Calu3 (cell line): ENCODE measurements at places on chromosomes 12 and 14.

- no peak for DNase-seq
Measured at GRCh38 chr12:93943780-93944179, 204.6 kb upstream of the PLXNC1 start.

DNA sequence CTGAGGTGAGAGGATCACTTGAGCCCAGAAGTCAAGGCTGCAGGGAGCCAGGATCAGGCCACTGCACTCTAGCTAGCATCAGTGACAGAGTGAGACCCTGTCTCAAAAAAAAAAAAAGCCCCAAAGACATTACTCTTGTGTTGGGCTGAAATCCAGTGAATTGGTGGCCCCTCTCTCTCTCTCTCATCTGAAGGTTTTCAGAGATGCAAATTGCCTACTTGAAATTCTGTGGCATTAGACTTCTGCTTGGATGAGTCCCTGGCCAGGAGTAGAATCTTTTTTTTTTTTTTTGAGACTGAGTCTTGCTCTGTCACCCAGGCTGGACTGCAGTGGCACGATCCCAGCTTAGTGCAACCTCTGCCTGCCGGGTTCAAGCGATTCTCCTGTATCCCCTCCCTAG, 112.0 kb upstream of the ATF7IP start:
- DNase-seq: no peak

- DNase-seq: no peak
Measured at GRCh38 chr14:45258805-45259204, 5.8 kb upstream of the MIS18BP1 start.

DNA sequence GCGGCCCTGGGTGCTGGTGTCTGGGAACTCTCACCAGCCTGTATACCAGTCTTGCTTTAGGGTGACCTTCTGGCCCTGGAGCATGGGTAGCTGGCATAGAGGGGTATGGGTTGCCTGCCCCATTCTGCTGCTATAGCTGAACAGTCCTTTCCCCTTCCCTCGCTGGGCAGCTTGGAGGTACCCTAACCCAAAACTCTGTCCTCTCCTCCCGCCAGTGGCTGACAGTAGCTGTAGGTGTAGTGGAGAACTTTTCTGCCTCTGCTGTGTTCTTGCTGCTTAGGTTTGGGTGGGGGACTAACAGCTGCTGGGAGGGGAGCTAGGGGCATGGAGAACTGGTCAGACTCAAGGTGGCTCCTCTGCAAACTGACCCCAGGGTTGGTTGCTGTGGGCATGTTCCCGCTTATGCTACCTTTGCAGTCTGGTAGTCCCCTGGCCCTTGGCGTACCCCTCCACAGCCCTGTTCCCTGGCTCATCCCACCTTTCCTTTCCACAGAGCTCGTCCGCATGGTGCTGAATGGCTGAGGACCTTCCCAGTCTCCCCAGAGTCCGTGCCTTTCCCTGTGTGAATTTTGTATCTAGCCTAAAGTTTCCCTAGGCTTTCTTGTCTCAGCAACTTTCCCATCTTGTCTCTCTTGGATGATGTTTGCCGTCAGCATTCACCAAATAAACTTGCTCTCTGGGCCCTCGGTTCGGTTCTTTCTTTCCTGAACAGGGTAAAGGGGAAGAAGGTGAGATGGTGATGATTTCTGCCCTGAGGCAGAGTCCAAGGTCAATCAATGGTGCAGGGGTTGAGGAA, 2.9 kb downstream of the MYL6 start:
- DNase-seq: no peak

DNA sequence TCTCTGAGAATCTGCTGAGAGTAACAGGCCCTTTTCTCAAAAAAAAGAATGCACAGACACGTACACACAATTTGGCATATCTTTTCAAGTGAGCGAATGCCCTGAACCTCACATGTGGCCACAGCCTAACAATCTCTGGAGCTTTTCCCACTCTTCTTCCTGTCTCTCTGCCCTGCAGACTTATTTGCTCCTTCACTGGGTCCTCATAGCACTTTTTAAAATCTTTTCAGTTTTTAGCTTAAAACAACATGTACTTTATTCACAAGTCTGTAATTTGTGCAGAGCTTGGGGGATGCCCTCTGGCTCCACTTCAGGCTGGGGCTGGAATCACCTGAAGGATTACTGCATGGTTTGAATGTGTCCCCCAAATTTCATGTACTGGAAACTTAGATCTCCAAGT, 9.0 kb downstream of the MAP1LC3B2 start:
- no peak for DNase-seq

GRCh38 chr12:92488735-92489134, 214.1 kb upstream of the PLEKHG7 start:
- DNase-seq: no peak

DNA sequence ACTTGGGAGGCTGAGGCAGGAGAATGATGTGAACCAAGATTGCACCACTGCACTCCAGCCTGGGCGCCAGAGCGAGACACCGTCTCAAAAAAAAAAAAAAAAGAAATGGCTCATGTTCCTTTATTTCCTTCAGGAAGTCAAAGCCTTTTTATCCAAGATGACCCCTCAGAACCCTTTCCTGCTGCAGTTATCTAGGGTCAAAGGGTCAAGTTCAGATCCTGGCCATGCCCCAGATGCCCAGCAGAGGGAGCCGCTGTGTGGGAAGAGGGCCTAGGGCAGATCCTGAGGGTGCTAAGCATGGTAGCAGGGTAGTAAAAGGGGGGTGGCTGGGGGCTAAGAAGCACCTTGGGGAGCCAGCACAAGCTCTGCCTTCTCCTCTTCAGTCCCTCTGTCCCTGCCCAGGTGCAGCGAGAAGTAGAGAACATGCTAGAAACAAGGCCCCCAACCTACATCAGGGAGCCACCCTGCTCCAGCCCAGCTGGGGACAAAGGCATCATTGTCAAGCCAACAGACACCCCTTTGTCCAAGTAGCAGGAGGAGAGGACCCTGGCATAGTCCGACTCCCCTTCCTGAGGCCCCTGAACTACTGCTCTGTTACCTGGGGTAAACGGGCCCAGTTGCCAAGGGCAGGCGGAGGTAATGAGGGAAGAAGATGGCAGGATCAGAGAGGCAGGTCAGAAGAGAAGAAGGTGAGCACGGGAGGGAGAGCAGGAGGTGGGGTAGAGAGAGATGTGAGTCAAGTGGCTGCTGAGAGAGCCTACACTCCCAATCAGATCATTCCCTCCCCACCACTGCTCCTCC, 6.5 kb downstream of the NFE2 start:
- peak; percentile 77 for DNase-seq

DNA sequence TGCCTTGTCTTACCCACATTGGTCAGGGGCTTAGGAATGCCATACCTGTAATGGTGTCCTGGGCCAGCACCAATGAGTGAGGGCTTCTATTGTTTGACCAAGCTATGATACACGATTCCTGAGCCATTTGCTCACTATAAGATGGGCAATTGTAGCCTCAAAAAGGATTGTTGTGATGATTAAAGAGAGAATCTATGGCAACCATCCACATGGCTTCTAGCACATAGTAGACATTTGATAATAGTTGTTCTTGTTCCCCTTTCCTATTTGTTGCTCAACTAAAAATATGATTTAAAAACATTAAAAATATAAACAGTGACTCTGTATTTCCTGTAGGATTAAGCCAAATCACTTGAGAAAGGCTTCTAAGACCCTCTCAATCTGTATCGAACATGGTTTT, 366.1 kb downstream of the PCNX1 start:
- no peak for DNase-seq

DNA sequence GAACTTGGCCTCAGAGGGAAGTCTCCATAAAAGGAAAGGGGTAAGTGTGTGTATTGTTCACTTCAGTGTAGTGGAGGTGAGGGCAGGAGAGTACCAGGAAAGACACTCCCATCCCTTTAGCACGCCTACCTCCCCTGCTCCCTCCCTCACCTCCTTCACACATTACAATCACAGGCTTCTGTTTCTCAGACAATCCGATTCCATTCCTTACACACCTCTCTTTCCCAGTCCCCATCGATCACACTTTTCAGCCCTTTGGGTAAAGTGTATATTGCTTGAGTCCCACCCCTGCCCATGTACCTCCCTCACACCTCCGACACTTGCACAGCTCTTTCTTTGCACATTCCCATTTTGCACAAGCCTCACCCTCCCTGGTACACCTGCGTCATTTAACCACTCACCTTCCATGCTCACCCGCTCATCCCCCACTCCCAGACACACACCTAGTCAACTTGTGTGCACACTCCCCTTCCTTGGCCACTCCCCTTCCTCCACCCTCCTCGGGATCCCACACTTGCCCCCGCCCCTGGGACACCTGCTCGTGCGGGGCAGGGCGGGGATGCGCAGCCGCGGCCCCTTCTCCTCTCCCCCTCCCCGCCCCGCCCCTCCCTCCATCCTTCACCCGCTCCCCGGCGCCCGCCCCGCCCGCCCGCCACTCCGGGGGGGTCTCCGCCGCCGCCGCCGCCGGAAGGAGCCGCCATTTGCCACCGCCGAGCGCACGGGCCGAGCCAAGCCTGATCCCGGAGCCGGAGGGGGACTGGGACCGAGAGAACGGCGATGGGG, at the start of gene MARCHF9:
MARCHF9 (plus strand) TSS at position 693 of the 783 bp plus-strand sequence. CDS start 426 bp downstream, outside the sequence.
- DNase-seq: peak; percentile 93

DNA sequence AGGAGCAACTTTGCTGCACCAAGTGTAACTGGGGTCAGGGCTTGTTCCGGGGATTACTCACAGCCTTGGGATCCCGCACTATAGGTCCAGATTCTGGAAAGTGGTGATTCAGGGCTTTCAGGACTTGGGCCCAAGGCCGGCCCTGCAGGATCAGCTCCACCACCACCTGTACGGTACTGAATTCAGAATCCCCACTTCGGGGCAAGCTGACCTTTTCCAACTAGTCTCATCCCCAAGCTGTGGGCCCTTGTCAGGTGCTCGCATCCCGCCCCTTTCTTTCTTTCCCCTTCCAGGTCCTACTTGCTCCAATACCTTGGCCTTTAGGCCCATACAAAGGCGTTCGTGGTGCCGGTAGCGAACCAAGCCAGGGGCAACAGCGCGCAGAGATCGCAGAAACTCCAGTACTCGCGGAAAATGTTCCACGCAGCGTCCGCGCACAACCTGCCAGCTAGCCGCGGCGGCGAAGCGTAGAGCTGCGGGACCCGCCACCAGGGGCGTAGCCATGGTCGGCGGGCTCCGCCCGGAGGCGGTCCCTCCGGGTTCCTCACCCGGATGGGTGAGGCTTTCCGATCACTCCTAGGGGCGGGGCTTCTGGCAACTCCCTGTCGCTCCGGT, 487 bp downstream of the TINF2 start:
- peak; percentile 95 for DNase-seq

DNA sequence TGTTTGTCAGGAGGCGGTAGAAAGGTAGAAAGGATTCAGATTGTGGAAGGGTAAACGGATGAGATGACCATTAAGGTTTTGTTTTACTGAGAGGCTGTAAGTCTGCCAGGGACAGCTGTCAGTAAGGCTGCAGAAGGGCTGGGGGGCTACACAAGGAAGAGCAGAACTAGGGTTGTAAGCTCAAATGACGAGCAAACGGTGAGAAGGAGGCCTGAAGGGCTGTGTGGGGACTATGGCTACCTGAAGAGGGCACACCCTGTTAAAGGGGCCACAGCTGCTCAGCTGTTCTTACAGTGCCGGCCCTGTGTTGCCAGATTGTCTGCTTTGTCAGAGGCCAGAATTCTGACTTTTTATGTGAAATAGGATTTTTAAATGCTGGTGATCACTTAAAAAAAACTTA, 19.1 kb downstream of the VASH1 start:
- no peak for DNase-seq

- no peak for DNase-seq
Measured at GRCh38 chr12:8852119-8852518, 29.7 kb downstream of the A2ML1 start.

DNA sequence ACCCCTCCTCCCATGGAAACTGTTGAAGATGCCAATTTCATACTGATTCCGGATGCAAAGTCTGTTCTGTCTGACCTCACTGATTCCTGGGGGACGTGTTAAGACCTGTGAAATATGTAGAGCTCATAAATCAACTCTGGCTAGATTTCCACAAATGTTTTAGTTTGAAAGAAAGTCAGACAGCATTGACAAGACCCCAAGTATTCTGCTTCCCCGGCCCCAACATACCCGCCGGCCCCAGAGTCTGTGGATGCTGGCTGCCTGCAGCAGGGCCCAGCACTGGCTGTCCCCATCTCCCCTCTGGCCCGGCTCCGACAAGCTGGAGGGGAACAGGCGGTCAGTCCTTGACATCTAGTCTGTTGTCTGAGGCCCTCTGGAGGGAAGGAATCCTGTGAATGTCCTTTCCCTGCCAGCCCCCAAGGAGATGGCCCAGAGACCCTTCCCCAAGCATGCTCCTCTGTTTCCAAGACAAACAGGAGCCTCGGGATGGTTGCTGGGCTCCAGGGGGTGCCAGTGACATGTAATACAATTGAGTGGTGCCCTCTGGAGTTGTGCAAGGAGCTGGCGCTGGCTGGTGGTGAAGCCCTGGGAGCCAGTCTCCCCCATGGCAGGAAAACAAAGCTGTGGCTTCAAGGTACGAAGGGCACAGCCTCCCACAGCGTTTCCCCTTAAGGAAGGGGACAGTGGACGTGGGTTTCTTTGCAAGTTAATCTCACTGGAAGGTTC, 22.3 kb downstream of the FBLN5 start:
- no peak for DNase-seq

GRCh38 chr12:254039-254438, 8.6 kb downstream of the SLC6A13 start:
- no peak for DNase-seq

DNA sequence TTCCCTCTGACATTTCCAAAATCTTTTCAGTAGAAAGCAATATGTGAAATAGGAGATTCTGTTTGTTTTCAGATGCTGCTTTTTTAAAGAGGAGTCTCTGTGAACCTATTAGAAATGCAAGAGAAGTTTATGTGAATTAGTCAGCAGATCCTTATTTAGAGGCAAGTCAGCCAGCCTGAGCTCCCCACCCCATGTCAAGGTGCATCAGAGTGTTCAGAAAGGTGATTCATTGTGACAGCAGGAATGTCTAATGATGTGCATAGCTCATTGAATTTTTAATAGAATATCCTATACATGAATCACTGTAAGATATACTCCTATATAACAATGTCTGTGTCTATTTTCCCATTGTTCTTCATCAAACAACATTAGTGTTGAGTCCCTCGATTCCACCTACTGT, 1222.4 kb upstream of the USP15 start:
- DNase-seq: no peak

GRCh38 chr12:59007620-59008019, 87.3 kb upstream of the LRIG3 start:
- no peak for DNase-seq

GRCh38 chr14:104125011-104125410, 13.4 kb upstream of the KIF26A start:
- no peak for DNase-seq

GRCh38 chr12:21552635-21553328, 26.7 kb downstream of the SPX start:
- DNase-seq: no peak

GRCh38 chr12:112162241-112162790, 37.0 kb downstream of the TRAFD1 start:
- no peak for DNase-seq

GRCh38 chr12:113659416-113659815, 187.7 kb upstream of the LHX5 start:
- no peak for DNase-seq

- no peak for DNase-seq
Measured at GRCh38 chr12:47349137-47350061, 269.6 kb upstream of the AMIGO2 start.

GRCh38 chr12:126084480-126084879, 1019.2 kb downstream of the AACS start:
- peak; percentile 26 for DNase-seq
